ENCODE measurements at places on chromosomes 2 and 18.

GRCh38 chr2:60534052-60534685, 19.3 kb downstream of the BCL11A start:
- DNase-seq, result no peak

- no peak for DNase-seq
Observed at GRCh38 chr2:21657445-21657844, 533.7 kb downstream of the TDRD15 start.

- DNase-seq, result no peak
Observed at GRCh38 chr2:216564611-216565010, 66.0 kb downstream of the RPL37A start.

DNA sequence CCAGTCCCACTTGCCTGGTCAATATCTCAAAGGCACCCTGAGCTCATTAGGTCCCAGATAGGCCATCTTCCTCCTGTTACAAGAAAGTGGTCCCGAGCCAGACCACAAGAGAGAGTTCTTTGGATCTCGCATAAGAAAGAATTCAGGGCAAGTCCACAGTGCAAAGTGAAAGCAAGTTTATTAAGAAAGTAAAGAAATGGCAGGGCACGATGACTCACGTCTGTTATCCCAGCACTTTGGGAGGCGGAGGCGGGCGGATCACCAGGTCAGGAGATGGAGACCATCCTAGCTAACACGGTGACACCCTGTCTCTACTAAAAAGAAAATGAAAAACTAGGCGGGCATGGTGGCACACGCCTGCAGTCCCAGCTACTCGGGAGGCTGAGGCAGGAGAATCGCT, 10.8 kb upstream of the SMAD7 start:
- DNase-seq, result no peak

GRCh38 chr2:157468931-157469708, 25.2 kb upstream of the CYTIP start:
- no peak for DNase-seq

- DNase-seq, result no peak
Observed at GRCh38 chr2:36982467-36982866, 16.1 kb upstream of the STRN start.

GRCh38 chr2:73239776-73240175, 5.7 kb downstream of the CCT7 start:
- DNase-seq, result no peak

GRCh38 chr2:197926673-197927072, 122.3 kb downstream of the PLCL1 start:
- DNase-seq, result no peak

DNA sequence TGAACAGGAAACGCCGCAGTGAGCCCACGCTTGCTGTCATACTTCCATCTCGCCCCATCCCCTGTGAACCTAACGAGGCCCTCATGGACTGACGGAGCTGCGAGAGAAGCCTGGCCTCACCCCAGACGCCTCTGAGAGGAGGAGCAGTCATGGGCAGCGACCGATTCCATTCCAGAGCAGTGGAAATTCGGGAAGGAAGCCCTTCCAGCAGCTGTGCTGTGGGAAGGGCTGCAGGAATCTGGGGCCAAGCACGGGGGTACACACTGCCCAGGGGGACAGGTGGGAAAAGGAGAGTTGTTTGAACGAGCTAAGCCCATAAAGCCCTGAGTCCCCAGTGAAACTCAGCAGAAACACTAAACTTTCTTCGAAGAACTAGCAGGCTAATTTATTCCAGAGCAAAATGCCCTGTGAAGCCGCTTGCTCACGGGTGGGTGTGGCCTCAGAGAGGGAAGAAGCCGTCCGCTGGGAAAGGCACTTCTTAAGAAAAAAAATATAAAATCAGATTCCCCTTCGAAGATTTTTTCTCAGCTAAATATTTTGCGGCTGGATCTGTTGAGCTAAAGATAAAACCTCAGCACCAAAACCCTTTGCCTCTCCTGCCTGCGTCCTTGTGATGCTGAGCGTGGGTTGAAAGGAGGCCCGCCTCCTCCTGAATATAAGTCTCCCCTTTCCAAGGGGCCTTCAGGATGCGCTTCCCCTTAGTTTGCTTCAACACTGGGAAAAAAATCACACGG, 38.2 kb downstream of the ANKMY1 start:
- no peak for DNase-seq

- DNase-seq, result no peak
Observed at GRCh38 chr18:57753063-57753462, 50.1 kb downstream of the ATP8B1 start.

- DNase-seq, result no peak
Observed at GRCh38 chr18:70200286-70200685, 5.2 kb downstream of the RTTN start.

DNA sequence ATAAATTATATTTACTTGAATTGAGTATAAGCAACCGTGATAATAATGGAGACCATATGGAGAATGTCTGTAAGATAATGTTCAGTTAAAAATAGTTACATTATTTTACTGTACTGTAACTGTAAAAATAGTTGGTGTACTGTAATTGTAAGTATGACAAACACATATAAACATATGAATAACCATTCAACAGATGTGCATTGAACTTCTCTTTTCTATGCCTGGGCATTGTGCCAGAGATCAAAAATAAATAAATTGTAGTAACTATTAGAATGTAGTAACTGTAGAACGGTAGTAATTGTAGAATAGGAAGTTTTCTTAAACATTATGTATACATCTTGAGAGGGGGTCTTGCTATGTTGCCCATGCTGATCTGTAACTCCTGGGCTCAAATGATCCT, 287.4 kb upstream of the EPAS1 start:
- DNase-seq, result no peak

DNA sequence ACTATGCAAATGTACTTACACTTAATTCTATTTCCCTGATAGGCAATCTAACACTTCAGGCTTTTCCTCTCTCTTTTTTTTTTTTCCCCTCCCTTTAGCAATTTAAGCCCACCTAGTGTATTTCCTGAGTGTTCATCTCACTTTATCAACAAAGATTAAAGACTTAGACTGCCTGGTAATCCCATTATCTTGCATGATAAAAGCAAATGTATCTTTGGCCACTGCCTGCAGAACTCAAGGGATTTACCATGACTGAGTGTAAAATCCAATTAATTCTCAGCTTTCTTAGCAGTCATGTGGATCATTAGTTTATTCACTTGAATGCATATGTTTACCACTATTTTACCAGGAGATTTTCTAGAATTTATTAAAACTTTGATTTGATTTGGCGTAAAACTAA, 1102.2 kb upstream of the GYPC start:
- no peak for DNase-seq

- no peak for DNase-seq
Observed at GRCh38 chr2:190882411-190882766, 1.8 kb downstream of the GLS start.

DNA sequence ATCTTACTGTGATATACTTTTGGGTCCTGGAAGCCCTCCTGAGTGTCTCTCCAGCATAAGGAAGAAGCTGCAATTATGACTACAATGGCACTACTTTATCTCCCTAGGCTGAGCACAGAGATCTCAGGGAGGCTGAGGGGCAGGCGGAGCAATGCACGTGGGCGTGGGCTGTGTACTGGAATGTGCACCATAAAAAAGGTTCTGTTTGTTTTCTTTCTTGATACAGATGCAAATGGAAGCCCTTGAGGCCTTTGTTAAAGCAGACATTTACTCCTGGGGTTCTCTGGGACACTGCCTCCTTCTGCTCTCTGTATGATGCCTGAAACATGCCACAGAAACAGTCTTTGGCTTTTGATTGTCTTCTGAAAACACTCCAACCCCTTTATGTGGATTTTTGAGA, 79.1 kb upstream of the DLX2 start:
- no peak for DNase-seq

- DNase-seq, result no peak
Observed at GRCh38 chr2:102438578-102438977, 15.6 kb downstream of the IL18RAP start.

DNA sequence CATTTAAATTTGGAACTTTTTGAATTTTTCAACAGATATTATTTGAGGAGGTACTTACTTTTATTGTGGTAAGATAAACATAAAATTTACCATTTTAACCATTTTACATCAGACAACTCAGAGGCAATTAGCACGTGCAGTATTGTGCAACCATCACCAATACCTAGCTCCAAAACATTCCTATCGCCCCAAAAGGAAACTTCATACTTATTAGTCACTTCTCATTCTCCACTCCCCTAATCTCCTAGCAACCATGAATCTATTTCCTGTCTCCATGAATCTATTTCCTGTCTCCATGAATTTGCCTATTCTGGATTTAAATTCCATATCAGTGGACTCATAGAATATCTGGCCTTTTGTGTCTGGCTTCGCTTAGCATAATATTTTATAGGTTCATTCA, 69.9 kb upstream of the FAM136A start:
- DNase-seq, result no peak

GRCh38 chr2:237638176-237638575, 10.8 kb downstream of the LRRFIP1 start:
- DNase-seq, result no peak

GRCh38 chr18:50594942-50595341, 35.1 kb downstream of the MAPK4 start:
- no peak for DNase-seq

DNA sequence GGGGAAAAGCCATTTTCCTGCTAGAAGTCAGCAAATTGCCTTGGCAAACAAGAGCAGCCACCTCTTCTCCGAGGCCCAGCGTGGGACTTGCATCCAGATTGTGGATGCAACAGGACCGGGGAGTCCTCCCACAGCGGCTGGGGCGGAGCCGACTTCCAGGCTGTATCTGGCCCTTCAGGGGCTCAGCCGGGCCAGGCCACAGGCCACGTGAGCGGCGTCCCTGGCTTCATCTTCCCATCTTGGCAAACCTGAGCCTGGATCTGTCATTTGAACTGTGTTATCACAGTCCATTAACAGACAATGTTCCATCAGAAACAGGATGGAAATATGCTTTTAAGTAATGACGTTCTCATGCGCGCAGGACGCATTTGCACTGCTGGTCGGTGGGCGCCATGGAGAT, 483.5 kb upstream of the SALL3 start:
- no peak for DNase-seq

- peak; percentile 46 for DNase-seq
Observed at GRCh38 chr2:16553226-16553625, 112.4 kb downstream of the CYRIA start.

GRCh38 chr2:165369131-165369897, 100.2 kb upstream of the CSRNP3 start:
- no peak for DNase-seq

DNA sequence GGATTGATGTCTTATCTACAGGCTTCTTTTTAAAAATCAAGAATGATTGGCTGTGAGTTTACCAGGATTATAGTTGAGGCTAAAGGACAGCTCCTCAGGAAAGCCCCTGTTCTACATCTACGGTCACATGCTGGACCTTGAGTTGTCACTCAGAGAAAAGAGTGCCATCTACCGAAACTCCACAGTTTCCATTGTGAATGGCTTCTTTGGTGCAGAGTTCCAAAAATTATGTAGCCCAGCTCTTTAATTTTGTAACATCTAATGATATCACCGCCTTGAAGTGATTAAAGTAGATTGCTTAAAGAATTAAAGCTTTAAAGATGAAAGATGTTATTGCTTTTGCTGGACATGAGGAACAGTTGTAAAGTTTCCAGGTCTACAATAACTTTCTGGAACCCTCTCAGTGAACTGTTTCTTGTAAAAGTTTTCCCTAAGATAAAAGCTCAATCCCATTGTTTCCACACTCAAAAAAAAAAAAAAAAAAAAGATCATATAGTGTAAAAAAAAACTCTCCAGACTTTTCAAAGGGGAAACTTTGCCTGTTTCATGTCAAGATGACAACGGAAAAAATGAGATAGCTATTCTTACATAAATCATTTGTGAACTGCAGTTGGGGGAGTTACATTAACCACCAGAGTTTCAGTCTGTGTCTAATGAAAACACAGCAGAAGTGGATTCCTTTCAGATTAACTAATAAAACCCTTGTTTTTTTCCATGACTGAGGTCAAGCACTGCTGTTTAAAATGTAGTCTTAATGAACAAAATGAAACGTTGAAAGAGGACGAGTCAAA, 4.3 kb downstream of the COL3A1 start:
- no peak for DNase-seq

GRCh38 chr2:46803547-46803878, 112.1 kb downstream of the MCFD2 start:
- DNase-seq, result no peak

DNA sequence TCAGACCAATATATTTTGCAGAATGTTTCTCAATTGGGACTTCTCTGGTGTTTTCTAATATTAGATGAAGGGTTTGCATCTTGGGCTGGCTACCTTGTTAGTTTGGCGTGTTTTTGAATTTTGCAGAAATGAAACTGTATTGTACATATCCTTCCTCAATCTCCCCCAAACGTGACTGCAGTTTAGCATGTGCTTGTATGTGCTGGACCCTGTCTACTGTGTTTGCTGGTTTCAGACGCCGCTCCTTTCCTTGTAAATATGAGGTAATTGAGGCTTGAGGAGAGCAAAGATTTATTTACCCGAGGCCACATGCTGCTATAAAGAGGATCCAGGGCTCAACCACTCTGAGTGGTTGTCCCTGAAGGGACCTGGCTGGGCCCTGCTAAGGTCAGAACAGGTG, 57.2 kb downstream of the NGEF start:
- DNase-seq, result no peak

- DNase-seq, result no peak
Observed at GRCh38 chr2:106053116-106053515, 141.0 kb downstream of the UXS1 start.

- DNase-seq, result peak; percentile 27
Observed at GRCh38 chr2:172931256-172931894, 144.3 kb upstream of the MAP3K20 start.

DNA sequence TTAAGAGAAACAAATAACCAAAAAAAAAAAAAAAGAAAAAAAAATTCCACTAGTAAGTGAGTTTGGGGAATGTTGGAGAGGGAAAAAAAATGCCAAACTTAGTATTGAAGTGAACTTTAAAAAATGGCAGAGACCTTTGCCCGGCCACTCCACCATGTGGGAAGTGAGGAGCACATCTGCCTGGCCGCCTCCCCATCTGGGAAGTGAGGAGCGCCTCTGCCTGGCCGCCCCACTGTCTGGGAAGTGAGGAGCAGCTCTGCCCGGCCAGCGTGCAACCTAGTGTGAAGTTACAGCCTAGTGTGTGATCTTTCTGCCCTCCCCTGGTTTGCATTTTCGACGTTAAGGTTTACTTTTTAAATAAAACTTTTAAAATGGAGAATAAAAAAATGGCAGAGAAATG, 33.9 kb upstream of the VIT start:
- DNase-seq, result no peak

All from endothelial cell (in vitro differentiated cells).